Skeletal muscle cell (primary cell): ENCODE measurements at places on chromosomes 11 and 22.

DNA sequence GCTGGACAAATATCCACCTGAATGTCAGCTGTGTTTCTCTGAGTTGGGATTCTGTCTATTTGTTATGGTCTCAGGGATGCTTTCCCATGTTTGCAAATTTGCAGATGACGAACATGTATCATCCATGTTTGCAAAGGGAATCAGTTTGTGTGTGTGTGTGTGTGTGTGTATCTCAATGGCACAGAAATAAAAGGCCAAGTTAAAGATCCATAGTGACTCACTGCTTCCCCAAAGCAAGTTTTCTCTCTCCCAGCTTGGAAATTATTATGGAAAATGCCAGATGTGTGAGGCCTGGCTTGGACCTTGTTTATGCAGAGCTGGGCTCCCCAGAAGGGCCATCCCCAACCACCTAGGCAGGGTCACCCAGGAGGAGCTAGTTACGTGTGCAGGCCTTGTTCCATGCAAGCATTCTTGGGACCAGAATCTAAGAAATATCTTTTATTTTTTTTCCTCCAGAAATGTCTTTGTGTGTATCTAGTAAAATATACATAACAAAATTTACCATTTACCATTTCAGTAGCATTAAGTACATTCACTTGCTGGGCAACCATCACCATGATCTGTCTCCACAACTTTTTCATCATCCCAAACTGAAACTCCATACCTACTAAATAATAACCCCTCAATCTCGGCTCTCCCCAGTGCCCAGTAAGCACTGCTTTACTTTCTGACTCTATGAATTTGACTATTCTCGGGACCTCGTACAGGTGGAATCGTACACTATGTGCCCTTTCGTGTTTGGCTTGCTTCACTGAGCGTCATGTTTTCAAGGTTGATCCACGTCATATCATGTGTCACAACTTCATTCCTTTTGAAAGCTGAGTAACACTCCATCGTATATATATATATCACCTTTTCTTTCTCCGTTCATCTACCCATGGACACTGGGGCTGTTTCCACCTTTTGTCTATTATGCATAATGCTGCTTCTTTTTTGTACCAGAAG, 56.6 kb upstream of the WNT7B start:
- peak; percentile 51 for DNase-seq

DNA sequence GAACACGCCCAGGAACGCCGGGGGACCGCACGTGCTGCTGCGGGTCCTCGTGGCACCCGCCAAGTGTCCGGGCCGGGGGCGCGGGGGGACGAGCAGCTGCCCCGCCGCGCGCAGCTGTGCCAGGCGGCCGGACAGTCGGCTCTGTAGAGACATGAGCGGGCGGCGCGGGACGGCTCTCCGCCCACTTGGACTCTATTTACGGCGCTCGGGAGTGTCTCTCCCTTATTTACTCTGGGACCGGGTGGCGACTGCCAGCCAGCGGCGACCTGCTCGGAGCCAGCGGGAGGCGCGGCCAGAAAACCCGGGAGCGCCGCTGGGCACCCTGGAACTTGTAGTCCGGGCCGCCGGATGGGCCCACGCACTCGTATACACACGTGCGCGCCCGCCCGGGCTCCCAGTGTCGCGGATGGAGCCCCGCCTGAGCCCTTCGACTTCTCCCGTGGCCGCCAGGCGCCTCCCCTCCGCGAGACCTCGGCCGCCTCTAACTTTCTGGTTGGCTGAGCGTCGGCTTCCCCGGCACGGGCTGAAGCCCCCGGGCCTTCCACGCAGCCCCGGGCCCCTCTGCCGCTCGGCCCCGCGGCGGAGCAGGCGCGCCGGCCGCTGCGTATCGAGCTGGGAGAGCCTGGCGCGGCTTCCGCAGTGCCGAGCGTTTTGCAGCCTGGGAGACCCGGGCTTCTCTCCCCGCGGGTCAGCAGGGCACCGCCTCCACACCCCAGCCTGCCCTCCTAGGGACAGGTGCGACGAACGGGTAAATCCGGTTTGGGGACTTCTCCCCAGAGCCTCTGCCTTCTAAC, at the start of gene MACROD1:
MACROD1 (minus strand) TSS at position 272 of the 794 bp plus-strand sequence; CDS start at position 153, 119 bp downstream.
- DNase-seq = peak; percentile 31

GRCh38 chr22:47552024-47552423, 789.6 kb downstream of the TBC1D22A start:
- DNase-seq = no peak

- no peak for DNase-seq
Measured at GRCh38 chr11:1549338-1550330, 22.4 kb downstream of the DUSP8 start.

- DNase-seq = no peak
Measured at GRCh38 chr11:73141309-73142127, 600 bp downstream of the FCHSD2 start.

DNA sequence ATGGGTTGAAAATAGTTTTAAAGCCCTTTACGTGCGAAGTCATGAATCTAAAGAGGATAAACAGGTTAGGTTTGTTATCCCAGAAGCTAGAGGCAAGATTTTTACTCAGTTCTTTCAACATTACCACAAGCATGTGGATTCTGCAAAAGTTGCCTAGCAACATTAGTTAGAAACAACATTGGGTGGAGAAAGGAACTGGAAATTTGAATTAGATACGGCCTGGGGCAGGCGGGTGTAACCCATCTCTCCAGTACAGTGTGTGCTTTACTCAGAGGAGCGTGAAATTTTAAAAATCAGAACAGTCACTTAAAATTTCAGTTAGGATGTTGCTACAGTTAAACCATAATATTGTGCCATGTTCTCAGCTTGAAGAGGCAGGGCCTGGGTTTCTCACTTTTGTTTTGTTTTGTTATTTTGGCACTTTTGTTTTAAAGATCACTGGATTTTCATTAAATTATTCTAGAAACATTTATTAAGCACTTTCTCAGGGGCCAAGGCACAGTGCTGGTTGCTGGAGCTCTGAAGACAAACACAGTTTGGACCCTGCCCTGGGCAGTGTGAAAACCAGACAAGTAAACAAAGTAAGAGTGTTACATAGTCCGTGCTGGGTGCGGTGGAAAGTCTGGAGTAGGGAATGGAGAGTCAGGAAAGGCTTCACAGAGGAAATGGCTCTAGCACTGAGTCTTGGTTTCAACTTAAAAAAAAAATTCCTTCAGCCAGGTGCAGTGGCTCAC, 4.4 kb upstream of the WEE1 start:
- DNase-seq = peak; percentile 71

DNA sequence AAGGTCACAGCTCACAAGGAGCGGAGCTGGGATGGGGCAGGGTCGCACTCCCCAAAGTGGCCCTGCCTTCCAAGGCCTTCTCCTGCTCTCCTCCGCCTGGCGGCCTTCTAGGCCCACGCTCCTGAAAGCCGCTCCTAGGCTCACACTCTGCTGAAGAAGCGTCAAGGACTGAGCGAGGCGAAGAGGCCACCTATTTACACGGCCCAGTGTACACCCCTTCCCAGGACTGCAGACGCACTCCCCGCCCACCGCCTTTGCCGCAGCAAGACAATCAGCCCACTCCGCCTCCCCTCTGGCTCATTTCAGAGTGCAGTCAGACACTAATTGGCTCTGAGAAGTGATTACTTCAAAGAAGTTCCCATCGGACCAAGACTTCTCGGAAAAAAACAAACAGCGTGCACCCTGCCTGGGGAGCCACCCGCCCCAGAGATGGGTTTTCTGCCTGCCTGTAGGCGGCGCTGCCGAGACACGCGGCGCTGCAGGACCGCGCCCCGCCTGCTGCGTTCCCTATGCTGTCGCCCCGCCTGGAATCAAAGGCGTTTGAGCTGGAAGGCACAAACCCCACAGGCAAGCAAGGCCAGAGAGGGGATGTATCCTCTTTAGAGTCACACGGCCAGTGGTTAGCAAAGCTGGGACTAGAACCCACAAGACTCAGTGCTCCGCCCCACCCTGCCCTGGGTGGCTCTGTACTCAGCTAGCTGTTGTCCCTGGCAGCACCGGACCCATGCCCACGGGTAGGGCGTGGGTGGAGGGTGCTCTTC, 414.8 kb downstream of the BUD13 start:
- DNase-seq = no peak

- DNase-seq = no peak
Measured at GRCh38 chr22:46374663-46375474, 39.4 kb downstream of the TRMU start.

DNA sequence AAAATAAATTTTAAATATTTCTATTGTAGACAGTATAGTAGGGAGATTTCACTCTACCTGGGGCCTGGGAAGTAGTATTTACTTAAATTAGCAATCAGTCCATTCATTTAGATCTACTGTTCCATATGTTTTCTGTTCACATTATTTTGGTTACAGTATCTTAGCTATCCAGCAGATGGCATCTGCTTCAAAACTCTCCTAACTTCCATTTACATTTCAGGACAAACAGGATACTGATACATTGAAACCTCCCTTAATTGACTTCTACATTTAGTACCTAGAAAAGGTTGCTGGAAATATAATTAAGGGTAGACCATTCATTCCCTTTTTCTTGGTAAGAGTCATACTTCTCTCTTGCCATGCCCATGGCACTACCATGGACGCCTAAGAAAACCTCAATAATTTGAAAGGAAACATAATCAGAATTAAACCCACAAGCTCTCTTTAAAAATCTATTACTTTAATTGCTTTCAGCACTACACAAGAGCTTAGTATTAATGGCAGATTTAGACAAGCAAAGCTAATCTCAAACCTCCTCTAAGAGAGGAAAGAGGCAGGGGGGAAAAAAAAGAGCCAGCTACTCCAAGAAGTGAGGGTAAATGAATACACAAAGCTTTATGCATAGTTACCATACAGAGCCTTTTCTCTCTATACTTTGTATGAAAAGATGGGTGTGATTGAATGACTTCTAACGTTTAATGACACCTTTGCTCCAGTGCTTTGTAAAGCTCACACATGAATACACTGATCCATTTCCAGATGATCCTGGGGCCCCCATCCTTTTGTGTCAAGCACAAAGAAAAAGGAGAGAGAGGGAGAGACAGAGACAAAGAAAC, 131.2 kb upstream of the MTMR2 start:
- DNase-seq = no peak

GRCh38 chr22:20580179-20580578, 72.8 kb downstream of the MED15 start:
- no peak for DNase-seq

DNA sequence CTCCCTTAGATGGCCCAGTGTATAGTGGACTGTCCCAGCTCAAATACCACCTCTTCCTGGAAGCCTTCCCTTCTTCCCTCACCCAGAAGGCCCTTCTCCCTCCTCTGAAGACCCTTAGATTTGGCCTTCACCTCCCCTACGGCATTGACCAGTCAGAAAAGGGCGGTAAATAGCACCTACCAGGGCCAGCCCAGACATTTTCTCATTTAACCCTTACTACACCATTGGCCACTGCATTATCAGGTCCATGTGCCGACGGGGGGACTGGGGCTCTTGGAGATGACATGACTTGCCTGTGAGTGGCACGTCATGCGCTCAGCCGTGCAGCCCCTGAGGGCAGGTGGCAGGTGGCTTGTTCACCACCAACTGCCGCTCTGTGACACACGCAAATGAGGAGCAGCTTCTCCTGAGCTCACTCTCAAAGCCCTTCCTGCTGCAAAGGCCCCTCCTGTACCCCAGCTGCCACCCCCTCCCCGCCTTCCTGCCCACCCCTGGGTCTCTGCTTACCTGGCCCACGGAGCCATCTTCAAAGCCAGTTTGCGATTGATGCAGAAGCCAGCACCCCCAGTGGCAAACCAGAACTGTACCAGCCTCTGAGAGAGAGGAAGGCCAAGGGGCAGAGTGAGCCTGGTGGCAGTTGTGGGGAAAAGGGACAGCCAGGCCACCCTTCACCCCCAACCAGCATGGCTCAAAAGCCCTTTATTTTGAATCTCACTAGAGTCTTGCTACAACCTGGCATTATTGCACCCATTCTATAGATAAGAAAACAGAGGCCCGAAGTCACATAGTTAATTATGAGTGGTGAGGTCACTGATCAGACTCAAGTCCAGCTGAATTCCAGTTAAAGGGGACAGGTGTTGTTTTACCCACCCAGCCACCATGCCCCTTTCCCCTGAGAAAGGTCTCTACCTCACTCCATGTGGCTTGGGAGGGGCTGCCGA, 9.5 kb downstream of the MFNG start:
- DNase-seq = no peak

GRCh38 chr11:12120031-12121008, 9.9 kb downstream of the MICAL2 start:
- DNase-seq = no peak

GRCh38 chr11:11279956-11280689, 72.9 kb downstream of the CSNK2A3 start:
- DNase-seq = no peak

DNA sequence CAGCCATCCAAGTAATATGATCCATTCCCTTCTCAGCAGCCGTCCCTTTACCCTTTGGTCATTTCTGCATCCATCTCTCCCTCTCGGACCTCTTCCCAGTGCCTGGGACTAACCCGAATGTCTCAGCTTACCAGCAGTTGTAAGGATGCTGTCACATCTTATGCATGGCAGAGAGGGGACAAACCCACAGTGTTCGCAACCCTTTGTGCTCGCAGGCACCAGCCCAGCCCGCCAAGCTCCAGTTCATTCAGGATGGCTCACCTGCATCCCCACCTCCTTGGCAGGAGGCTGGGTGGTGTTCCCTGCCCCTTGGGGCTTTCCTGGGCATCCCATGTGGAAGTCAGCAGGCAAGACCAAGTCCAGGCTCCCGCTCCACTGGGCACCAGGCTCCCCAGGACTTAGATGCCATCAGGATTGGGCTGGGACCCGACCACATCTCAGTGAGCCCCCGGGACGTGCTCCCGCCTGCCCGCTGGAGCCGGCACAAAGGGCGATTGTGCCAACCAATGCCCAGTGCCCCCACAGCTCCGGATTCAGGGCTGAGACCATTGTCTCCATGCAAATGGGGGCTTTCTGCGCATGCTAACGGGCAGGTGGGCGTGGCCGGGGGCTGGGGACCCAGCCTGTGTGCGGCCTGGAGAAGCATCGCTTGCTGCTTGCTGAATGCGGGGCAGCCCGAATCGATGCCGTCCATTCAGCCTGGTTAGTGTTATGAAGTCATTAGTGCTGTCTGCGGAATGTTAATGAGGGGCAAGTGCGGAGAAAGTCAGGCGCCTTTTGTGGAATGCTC, 108.6 kb downstream of the KCNQ1OT1 start:
- DNase-seq = no peak

DNA sequence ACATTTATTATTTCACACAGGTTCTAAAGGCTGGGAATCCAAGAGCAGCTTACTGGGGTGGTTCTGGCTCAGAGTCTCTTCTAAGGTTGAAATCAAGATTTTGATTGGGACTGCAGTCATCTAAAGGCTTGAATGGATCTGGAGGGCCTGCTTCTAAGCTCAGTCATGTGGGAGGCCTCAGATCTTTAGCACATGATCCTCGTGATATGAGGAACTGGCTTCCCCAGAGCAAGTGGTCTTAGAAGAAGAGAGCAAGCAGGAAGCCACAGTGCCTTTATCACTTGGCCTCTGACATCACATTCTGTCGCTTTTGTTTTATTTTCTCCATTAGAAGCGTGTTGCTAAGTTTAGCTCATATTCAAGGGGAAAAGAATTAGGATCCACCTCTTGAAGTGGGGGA, 88.9 kb downstream of the ARFGAP2 start:
- DNase-seq = no peak
